ENCODE measurements at places on chromosomes 7 and 10.

GRCh38 chr10:65798133-65798532 is 1127.7 kb upstream of the LRRTM3 start:
- DNase-seq = no peak

- no peak for DNase-seq
These were observed 4.5 kb upstream of the MICALL2 start for GRCh38 chr7:1463676-1464223.

DNA sequence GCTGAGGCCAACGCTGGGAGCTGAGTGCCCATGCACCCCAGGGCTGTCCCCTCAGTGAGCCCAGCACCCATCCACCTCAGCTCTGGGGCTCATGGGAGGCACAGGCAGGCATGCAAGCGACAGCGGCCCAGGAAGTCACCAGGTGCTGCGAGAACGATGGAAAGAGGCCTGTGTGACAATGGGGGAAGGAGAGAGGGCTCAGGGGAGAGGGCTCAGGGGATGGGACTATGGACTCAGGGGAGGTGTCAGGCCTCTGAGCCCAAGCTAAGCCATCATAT is 292.5 kb downstream of the WDR37 start:
- DNase-seq = no peak

DNA sequence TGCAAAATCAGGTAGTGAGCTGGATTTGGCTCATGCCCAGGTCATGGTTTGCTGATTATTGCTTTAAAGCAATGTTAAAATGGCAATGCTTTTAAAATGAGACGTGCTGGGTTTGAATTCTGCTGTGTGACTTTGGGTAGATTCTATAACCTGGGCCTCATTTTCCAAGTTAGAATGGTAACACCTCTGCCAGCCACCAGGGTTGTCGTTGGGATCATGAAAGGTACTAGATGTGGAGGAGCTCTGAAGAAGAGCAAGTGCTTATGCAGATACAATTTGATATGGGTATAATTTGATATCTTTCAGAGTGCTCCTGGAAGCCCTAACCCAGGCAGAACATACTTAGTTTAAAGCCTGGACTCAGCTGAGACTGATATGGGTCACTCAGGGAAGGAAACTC is 60.0 kb downstream of the EVX1 start:
- no peak for DNase-seq

DNA sequence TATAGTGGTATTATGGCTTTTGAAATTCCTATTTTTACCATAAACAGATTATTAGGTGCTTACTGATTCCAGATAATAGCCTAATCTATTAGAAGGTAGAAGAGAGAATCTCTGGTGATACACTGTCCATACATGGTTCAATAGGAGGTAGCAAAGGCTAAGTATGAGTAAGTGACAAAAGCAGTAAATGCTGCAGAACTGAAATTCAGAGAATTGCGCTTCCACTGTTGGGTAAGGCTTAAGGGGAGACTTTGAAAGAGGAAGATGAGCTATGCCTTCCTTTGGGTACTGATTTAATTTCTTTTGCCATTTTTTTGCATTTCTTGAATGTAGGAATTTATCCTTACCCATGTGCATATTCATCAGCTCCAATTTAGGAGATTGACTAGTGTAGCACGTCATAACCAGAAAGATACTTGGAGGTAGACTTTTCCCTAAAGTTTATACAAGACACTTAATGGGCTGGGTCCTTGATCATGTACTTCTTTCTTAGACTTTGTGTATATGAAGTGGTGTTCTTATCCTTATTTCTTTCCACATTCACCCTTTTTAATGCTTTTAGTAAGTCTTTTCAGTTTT is 15.3 kb downstream of the MKLN1 start:
- DNase-seq = no peak

DNA sequence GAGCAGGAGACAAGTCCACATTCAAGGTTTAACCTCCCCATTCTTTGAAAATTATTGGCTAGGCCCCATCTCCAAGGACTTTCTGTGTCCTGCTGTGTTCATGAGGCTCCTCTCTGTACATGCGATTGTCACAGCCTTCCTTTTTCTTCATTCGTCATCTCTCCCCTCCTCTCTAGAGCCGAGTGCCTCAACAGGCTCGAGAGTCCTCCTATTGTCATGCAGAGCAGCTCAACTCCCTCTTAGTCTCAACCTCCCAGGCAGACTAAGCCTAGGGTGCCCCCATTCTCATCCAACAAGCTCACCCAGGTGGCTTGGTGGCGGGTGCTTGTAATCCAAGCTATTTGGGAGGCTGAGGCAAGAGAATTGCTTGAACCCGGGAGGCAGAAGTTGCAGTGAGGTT is 35.1 kb upstream of the SAMD8 start:
- DNase-seq = no peak

- no peak for DNase-seq
These were observed 93.3 kb upstream of the RET start for GRCh38 chr10:42983591-42983990.
